ENCODE measurements at places on chromosomes 2 and 18.

- DNase-seq, result no peak
Observed at GRCh38 chr18:13309748-13310670, 91.4 kb downstream of the LDLRAD4 start.

- DNase-seq, result no peak
Observed at GRCh38 chr2:121356058-121356640, 71.1 kb upstream of the TFCP2L1 start.

GRCh38 chr2:134208825-134209224, 45.0 kb upstream of the MGAT5 start:
- no peak for DNase-seq

GRCh38 chr2:204339212-204339715, 206.0 kb upstream of the PARD3B start:
- no peak for DNase-seq

DNA sequence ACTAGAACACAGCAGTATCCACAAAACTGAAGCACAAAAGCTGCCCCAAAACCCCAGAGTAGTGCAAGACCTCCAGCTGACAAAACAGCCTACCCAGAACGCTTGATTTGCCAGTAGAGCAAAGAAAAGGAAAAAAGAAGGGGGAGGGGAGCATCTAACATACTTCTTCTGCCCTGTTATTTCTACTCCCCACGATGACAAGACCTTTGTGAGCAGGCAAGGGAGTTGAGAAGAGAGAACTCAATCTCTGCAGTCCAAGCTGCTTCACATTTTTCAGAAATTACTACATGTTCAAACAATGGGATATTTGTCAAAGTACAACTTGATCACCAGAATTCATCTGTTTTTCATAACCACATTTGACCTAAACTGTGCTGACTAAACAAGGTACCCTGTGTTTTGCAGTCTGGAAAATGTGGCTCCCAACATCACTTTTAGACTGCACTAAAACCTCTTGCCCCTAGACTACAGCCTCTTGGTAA, 286.7 kb downstream of the EXOC6B start:
- DNase-seq, result no peak

Measured in left ventricle myocardium inferior (tissue), 1 donor.